ENCODE measurements at places on chromosomes 11 and 22.
A peak's percentile ranks its signal among the peaks of the same experiment; 100 is the strongest.

DNA sequence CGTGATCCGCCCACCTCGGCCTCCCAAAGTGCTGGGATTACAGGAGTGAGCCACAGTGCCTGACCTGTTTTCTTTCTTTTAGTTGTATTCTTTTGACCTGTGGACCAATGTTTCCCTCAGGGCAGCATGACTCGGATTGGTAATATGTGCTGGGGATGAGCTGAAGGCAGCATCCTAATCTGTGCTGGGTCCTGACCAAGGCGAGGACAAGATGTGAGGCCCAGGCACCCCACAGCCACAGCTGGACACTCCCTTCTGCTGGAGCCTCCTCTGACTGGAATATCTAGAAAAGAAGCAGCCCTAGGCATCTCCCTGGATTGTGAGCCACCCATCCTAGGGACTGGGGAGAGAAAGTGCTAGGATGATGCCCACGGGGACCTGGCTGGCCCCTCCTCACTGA, 105.4 kb downstream of the PDE2A start:
- no peak overlapping the region for H3K4me3 ChIP-seq
- DNase-seq: no peak
- H3K27me3 ChIP-seq: peaks cover 19% of the 10 kb centered on the region
- H3K36me3 ChIP-seq: no peaks in the 10 kb centered on the region
- no peak overlapping the region for H3K27ac ChIP-seq
- peaks cover 8% of the 10 kb centered on the region for H3K4me1 ChIP-seq

DNA sequence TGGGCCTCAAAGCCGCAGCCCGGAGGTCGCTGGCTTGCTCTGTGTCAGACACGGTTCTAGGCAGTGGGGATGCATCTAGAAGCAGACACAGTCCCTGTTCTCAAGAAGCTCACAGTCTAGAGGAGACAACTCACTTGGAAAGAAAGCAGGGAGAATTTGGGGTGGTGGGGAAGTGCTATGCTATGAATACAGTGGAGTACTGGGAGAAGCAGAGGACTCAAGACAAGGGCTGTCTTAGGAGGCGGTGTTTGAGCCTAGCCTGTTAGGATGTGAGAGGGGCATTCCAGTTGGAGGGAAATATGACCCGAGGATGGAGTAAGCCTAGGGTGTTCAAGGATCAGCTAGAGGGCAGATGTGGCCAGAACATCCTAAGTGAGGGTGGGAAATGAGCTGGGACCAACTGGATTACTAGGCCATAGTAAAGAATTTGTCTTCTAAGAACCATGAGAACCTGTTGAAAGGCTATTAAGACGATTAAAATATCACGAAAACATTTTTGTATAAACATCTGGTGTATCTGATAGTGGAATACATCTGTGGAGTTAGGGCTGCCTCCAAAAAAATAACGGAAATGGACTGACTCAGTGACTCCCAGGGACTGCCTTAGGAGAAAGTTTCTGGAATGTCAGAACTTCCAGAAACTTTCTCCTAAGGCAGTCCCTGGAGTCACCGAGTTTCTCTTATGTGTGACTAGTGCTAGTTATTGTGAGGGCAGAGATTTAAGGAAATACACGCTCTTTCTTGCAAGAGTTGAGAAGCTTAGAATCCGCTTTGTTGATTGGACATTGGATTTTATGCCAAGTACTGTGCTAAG, 1.1 kb upstream of the PITPNB start:
- peaks cover 54% of the 10 kb centered on the region for H3K4me1 ChIP-seq
- H3K4me3 ChIP-seq: peak overlapping the region; percentile 94
- H3K27ac ChIP-seq: peak overlapping the region; percentile 98
- peaks cover 52% of the 10 kb centered on the region for H3K36me3 ChIP-seq
- no peaks in the 10 kb centered on the region for H3K27me3 ChIP-seq
- no peak for DNase-seq

- no peak overlapping the region for H3K4me3 ChIP-seq
- H3K4me1 ChIP-seq: no peaks in the 10 kb centered on the region
- no peaks in the 10 kb centered on the region for H3K27me3 ChIP-seq
- no peaks in the 10 kb centered on the region for H3K36me3 ChIP-seq
- no peak for DNase-seq
- H3K27ac ChIP-seq: no peak overlapping the region
Measured at GRCh38 chr11:19615341-19616183, 97.1 kb upstream of the NAV2 start.

DNA sequence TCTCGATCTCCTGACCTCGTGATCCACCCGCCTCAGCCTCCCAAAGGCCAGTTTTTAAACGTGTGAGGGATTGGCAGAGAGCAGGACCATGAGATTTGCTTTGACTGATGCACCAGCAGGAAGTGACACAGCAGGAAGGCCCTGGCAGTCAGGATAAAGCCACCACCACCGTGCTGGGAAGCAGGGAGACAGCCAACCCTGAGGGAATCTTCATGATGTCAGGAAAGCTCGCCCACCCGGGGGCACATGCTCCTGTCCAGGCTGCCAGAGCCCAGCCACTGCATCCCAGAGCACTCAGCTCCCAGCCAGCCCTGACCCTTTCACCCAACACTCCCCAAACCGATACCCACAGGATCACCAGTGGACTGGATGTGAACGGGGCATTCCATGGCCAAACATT, 6.1 kb downstream of the TUBGCP6 start:
- H3K4me3 ChIP-seq: no peak overlapping the region
- DNase-seq: no peak
- H3K27me3 ChIP-seq: no peaks in the 10 kb centered on the region
- peaks cover 35% of the 10 kb centered on the region for H3K4me1 ChIP-seq

GRCh38 chr11:83115026-83115425, 41.9 kb upstream of the PCF11 start:
- no peaks in the 10 kb centered on the region for H3K27me3 ChIP-seq
- H3K27ac ChIP-seq: no peak overlapping the region
- DNase-seq: no peak
- H3K4me3 ChIP-seq: no peak overlapping the region
- H3K36me3 ChIP-seq: peaks cover 5% of the 10 kb centered on the region

DNA sequence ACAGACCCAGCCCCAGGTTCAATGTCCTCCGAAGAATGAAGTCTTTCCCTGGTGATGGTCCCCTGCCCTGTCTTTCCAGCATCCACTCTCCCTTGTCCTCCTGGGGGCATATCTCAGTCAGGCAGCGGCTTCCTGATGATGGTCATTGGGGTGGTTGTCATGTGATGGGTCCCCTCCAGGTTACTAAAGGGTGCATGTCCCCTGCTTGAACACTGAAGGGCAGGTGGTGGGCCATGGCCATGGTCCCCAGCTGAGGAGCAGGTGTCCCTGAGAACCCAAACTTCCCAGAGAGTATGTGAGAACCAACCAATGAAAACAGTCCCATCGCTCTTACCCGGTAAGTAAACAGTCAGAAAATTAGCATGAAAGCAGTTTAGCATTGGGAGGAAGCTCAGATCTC, 14.1 kb downstream of the APOL1 start:
- no peaks in the 10 kb centered on the region for H3K4me1 ChIP-seq
- H3K27ac ChIP-seq: no peak overlapping the region
- H3K27me3 ChIP-seq: no peaks in the 10 kb centered on the region

DNA sequence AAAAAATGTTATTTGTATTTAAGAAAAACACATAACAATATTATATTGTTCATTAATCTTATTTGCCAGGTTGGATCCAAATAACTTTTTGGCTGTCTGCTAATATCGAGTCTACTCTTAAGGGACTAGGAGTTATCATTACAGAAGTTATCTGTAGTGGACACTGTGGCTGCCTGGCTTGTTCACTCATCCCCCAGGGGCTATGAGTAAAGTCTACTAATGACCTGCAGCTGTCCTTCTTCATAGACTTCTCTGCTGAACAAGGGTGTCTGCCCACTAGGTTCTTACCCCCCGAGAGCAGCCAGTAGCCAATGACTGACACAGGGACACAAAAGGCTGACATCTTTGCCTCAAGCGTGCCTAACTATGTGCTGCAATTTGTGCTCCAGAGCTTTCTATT, 69.7 kb downstream of the APIP start:
- no peaks in the 10 kb centered on the region for H3K36me3 ChIP-seq
- H3K27ac ChIP-seq: no peak overlapping the region
- H3K4me1 ChIP-seq: no peaks in the 10 kb centered on the region
- H3K4me3 ChIP-seq: no peak overlapping the region
- DNase-seq: no peak
- H3K27me3 ChIP-seq: peaks cover 10% of the 10 kb centered on the region

DNA sequence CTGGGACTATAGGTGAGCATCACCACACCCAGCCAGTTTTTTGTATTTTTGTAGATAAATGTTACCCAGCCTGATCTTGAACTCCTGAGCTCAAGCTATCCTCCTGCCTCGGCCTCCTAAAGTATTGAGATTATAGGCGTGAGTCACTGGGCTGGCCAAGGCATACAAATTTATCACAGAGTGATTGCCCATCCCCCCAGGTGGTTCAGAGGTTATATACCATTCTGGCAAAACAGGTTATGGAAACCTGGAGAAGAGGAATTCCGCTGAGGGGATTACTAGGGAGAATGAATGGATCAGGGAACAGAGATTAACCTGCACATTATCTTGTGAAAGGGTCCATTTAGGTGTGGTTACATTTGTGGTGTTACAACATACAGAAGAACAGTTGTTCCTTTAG, 8.1 kb downstream of the ATG13 start:
- H3K27me3 ChIP-seq: no peaks in the 10 kb centered on the region
- peaks cover 9% of the 10 kb centered on the region for H3K4me1 ChIP-seq
- DNase-seq: no peak
- H3K36me3 ChIP-seq: peaks cover 42% of the 10 kb centered on the region
- H3K27ac ChIP-seq: peak overlapping the region; percentile 63

DNA sequence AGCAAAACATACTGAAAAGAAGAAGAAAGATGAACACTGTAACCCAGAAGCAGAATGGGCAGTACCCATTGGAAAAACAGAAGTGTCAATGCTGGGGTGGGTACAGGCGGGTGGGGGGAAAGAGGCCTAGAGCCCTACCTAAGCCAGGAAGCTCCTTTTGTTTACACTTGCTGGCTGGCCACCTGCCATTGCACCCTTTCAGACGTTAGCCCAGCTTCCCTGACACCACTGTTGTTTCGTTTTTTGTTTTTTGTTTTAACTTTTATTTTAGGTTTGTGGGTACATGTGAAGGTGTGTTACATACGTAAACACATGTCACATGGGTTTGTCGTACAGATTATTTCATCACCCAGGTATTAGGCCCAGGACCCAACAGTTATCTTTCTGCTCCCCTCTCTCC, 55.4 kb downstream of the PLEKHA7 start:
- no peaks in the 10 kb centered on the region for H3K36me3 ChIP-seq
- peaks cover 9% of the 10 kb centered on the region for H3K4me1 ChIP-seq
- H3K27ac ChIP-seq: no peak overlapping the region
- DNase-seq: no peak

DNA sequence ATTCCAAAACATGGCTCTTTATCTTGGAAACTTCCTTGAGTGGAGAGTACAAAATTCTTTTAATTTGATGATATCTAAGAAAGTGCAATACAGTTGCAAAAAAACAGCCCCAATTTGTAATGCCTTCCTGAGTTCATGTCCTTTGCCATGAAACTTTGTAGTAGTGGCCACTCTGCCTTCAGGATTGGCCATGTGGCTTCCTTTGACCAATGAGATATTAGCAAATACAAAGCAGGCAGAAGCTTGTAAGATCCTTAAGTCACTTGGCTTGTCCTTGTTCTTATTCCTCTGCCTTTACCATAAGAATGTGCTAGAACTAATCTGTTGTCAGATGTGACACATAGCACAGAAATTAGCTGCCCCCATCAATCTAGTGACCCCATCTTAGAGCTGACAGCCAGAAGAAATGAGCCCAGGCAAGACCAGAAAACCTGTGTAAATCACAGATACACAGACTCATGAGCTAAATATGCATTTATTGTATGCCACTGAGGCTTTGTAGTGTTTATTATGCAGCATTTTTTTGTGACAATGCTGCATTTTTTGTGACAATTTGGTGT, 29.8 kb upstream of the BLID start:
- H3K36me3 ChIP-seq: no peaks in the 10 kb centered on the region
- H3K27me3 ChIP-seq: no peaks in the 10 kb centered on the region
- no peak overlapping the region for H3K4me3 ChIP-seq
- H3K4me1 ChIP-seq: no peaks in the 10 kb centered on the region
- H3K27ac ChIP-seq: no peak overlapping the region
- no peak for DNase-seq

- H3K4me1 ChIP-seq: peaks cover 59% of the 10 kb centered on the region
- H3K27me3 ChIP-seq: peaks cover 5% of the 10 kb centered on the region
- DNase-seq: no peak
- peak overlapping the region; percentile 40 for H3K4me3 ChIP-seq
Measured at GRCh38 chr11:65871811-65872548, 620 bp downstream of the EFEMP2 start.

Data from activated CD8-positive, alpha-beta T cell treated with anti-CD3 and anti-CD28 coated beads, Interleukin-2, amount 10 ng/mL, durations not matched to agents 7 days and 5 days (primary cell).